ENCODE measurements at places on chromosomes 3 and 15. TPM values are rescaled to one million over a fixed set of nuclear protein-coding genes. Genes with fewer than 3 reads are reported as not detected.

- H3K4me1 ChIP-seq, result peaks cover 15% of the 10 kb centered on the region
- H3K4me3 ChIP-seq, result no peak overlapping the region
- no peak for DNase-seq
- H3K27me3 ChIP-seq, result no peaks in the 10 kb centered on the region
- H3K36me3 ChIP-seq, result no peaks in the 10 kb centered on the region
Measured at GRCh38 chr3:155549087-155549486, 195.8 kb downstream of the PLCH1 start.

GRCh38 chr3:44896440-44896839 is 22.0 kb downstream of the TGM4 start:
- no peak for DNase-seq
- H3K36me3 ChIP-seq, result no peaks in the 10 kb centered on the region
- peaks cover 21% of the 10 kb centered on the region for H3K4me1 ChIP-seq
- no peak overlapping the region for H3K27ac ChIP-seq
- no peaks in the 10 kb centered on the region for H3K27me3 ChIP-seq

- no peaks in the 10 kb centered on the region for H3K36me3 ChIP-seq
- no peak for DNase-seq
- H3K4me3 ChIP-seq, result no peak overlapping the region
- H3K27me3 ChIP-seq, result no peaks in the 10 kb centered on the region
- no peaks in the 10 kb centered on the region for H3K4me1 ChIP-seq
- H3K27ac ChIP-seq, result no peak overlapping the region
Measured at GRCh38 chr3:47536221-47536891, 22.8 kb upstream of the ELP6 start.

GRCh38 chr15:62769604-62770003 is 272.9 kb upstream of the TPM1 start:
- peak overlapping the region; percentile 55 for H3K27ac ChIP-seq
- no peak for DNase-seq
- no peak overlapping the region for H3K4me3 ChIP-seq
- H3K4me1 ChIP-seq, result peaks cover 26% of the 10 kb centered on the region

DNA sequence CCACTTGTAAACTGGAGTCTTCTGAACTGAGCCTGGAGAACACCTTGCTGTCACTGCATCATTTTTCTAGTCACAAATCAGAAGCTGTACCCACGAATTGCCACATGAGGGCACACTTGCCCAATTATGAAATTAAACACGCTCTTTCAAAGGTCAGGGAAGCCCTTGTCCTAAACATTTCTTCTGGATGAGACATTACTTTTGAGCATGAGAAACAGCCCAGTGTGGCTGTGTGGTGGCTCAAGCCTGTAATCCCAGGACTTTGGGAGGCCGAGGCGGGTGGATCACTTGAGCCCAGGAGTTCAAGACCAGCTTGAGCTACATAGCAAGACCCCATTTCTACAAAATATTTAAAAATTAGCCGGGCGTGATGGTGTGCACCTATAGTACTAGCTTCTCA is 27.5 kb upstream of the CFAP161 start:
- H3K4me1 ChIP-seq, result no peaks in the 10 kb centered on the region
- H3K4me3 ChIP-seq, result no peak overlapping the region
- DNase-seq, result peak; percentile 47
- H3K27me3 ChIP-seq, result peaks cover 3% of the 10 kb centered on the region
- H3K36me3 ChIP-seq, result no peaks in the 10 kb centered on the region

PRR23A gene
- total RNA-seq, result not detected

DNA sequence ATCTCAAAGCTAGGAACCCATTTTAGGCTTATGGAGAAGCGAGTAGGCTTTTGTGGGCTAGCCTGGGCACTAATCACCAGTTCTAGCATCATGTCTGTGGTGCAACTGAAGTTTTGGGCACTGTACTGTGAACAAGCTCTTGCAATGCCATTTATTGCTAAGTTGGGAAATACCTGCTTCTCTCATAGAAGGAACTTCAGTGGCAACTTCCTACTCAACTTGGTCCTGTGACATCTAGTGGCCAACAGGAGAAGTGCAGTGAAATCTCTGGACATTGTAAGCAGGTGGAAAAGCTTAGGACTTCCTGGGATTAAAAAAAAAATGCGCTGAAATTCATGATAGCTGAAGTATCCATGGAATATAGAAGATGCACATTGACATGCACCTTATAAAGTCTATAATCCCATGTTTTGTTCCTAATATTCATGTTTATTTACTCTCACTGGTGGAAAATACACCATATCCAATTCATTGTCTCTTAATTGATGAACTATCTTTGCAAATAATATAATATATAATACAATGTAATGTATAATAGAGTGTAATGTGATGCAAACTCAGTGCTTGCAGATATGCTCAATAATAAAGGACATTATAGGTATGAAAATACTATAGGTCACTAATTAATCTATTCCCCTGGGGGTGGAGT is 6.5 kb upstream of the ALDH1A3 start:
- H3K36me3 ChIP-seq, result no peaks in the 10 kb centered on the region
- H3K27ac ChIP-seq, result no peak overlapping the region
- no peaks in the 10 kb centered on the region for H3K4me1 ChIP-seq
- peaks cover 3% of the 10 kb centered on the region for H3K27me3 ChIP-seq

UCN2 gene
- 10.1 TPM for total RNA-seq

- H3K36me3 ChIP-seq, result peaks cover 3% of the 10 kb centered on the region
- peaks cover 5% of the 10 kb centered on the region for H3K4me1 ChIP-seq
- H3K27me3 ChIP-seq, result no peaks in the 10 kb centered on the region
Measured at GRCh38 chr3:44355362-44356033, 16.9 kb downstream of the TCAIM start.

DNA sequence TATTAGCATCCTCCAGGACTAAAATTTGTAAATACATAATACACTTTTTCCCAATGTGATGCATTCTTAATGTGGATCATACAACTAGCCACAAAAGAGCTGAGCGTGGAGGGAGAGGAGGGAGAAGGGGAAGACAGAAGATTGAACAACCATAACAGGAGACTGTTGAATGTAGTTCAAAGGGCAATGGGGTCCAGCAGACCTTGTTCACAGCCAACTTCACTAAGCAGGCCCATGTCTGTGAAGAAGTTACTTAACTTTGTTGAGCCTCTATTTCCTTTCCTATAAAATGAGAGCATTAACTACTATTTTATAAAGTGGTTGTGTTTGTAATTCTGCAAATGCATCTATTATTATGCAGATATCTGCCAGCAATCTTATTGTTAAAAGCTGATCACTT is 13.3 kb downstream of the NCEH1 start:
- H3K4me3 ChIP-seq, result no peak overlapping the region
- no peaks in the 10 kb centered on the region for H3K4me1 ChIP-seq
- DNase-seq, result no peak
- peaks cover 18% of the 10 kb centered on the region for H3K36me3 ChIP-seq
- H3K27ac ChIP-seq, result no peak overlapping the region

DNA sequence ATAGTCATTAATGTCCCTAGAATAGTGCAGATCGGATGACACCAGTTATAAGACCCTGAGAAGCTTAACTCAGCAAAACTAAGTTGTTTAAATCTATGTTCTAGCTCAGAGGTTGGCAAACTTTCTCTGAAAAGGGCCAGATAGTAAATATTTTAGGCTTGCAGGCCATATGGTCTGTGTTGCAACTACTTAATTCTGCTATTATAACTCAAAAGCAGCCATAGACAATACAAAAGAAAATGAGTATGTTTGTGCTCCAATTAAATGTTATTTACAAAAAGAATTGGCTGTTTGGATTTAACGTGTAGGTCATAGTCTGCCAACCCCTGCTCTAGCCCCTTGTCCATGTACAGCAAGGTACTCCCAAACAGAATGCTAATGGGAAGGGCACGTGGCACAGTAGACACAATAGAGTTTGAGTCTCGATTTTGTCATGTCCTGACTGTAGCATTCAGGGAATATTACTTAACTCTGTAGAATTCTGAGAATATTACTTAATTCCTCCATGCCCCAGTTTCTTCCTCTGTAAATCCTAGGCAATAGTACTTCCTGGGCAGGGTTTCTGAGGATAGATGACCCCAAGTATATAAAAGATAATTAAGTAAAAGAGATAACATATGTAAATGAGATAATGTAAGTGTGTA is 70.5 kb upstream of the ATP2C1 start:
- H3K4me3 ChIP-seq, result no peak overlapping the region
- DNase-seq, result no peak
- no peaks in the 10 kb centered on the region for H3K27me3 ChIP-seq
- H3K36me3 ChIP-seq, result no peaks in the 10 kb centered on the region
- no peak overlapping the region for H3K27ac ChIP-seq

- no peaks in the 10 kb centered on the region for H3K4me1 ChIP-seq
- no peak for DNase-seq
- no peak overlapping the region for H3K27ac ChIP-seq
- no peaks in the 10 kb centered on the region for H3K27me3 ChIP-seq
- H3K4me3 ChIP-seq, result no peak overlapping the region
Measured at GRCh38 chr3:145900056-145900829, 260.7 kb downstream of the PLOD2 start.

DNA sequence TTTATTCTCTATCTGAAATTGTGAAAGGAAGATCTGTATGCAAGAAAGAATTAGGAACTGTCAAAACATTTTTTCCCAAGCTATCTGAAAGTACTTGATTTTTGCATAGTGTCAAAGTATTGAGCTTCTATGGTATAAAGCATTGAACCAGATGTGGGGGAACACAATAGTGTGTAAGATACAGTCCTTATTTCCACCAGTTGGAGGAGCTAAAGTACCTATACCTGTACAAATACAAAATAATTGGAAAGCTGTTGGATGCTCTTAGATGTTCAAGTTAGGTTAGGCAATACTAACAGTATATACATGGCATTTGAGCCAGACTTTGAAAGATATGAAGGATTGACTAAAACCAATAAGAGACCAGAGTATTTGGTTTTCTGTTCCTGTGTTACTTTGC is 148.4 kb downstream of the B3GALNT1 start:
- H3K27me3 ChIP-seq, result 0 out of 2 replicates have a peak, but pooled peaks cover 4% of the 10 kb centered on the region
- no peak overlapping the region for H3K27ac ChIP-seq
- H3K4me1 ChIP-seq, result no peaks in the 10 kb centered on the region
- H3K36me3 ChIP-seq, result no peaks in the 10 kb centered on the region

- DNase-seq, result no peak
- no peak overlapping the region for H3K27ac ChIP-seq
- H3K27me3 ChIP-seq, result no peaks in the 10 kb centered on the region
- peaks cover 56% of the 10 kb centered on the region for H3K36me3 ChIP-seq
- H3K4me3 ChIP-seq, result no peak overlapping the region
Measured at GRCh38 chr3:153165261-153165681, 3.2 kb downstream of the RAP2B start.

HGD gene
- total RNA-seq, result not detected

DNA sequence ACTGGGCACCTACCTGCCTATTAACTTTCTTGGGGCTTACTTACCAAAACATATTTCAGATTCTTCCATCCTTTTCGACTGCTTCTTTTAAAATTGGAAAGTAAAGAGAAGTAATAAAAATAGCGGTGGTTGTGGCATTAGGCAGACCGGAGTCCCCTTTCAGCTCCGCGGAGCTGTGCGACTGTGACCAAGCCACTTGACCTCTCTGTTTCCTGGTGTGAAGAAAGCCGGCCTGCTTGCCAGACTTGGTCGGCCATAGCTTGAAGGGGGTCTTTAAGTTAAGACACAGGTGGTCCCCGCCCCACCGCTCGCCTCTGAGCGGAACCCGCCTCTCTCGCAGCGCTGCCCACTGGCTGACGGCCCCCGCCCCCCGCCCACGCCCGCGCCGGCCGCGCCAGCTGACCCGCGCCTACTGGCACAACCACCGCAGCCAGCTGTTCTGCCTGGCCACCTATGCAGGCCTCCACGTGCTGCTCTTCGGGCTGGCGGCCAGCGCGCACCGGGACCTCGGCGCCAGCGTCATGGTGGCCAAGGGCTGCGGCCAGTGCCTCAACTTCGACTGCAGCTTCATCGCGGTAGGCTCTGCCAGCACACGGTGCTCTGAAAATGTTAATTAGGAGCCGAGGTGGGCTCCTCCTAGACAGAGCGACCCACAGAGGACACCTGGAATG is 18.3 kb downstream of the NOX5 start:
- no peaks in the 10 kb centered on the region for H3K36me3 ChIP-seq
- H3K27me3 ChIP-seq, result peaks cover 7% of the 10 kb centered on the region
- no peak for DNase-seq
- peaks cover 10% of the 10 kb centered on the region for H3K4me1 ChIP-seq
- H3K27ac ChIP-seq, result no peak overlapping the region

RASA2 gene
- 16.3 TPM for total RNA-seq

- H3K27ac ChIP-seq, result no peak overlapping the region
- H3K36me3 ChIP-seq, result peaks cover 3% of the 10 kb centered on the region
- H3K27me3 ChIP-seq, result no peaks in the 10 kb centered on the region
- H3K4me3 ChIP-seq, result peak overlapping the region; percentile 68
Measured at GRCh38 chr3:72847282-72847681, 963 bp downstream of the SHQ1 start.

DNA sequence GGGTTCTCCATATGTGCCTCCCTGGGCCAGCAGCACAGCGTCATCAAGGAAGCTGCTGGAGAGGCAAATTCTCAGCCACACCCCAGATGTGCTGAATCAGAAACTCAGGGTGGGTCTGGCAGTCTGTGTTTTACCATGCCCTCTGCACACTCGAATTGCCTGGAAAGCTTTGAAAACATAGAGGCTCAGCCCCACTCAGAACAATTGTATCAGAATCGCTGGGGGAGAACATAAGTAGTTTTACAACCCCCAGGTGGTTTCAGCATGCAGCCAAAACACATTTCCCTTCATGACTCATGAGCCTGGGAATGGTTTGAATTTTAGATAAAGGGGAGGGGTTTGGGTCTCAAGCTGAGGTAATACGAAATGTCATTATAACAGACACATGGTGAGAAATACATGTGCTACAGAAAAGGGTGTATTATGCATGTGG is 9.6 kb downstream of the TGM4 start:
- no peaks in the 10 kb centered on the region for H3K27me3 ChIP-seq
- peaks cover 51% of the 10 kb centered on the region for H3K4me1 ChIP-seq
- no peak overlapping the region for H3K4me3 ChIP-seq
- peak; percentile 80 for DNase-seq
- H3K36me3 ChIP-seq, result no peaks in the 10 kb centered on the region

- H3K4me1 ChIP-seq, result no peaks in the 10 kb centered on the region
- H3K27me3 ChIP-seq, result no peaks in the 10 kb centered on the region
- H3K36me3 ChIP-seq, result no peaks in the 10 kb centered on the region
Measured at GRCh38 chr15:100171411-100171810, 170.4 kb downstream of the ADAMTS17 start.

LRRC31 gene
- not detected for total RNA-seq

DNA sequence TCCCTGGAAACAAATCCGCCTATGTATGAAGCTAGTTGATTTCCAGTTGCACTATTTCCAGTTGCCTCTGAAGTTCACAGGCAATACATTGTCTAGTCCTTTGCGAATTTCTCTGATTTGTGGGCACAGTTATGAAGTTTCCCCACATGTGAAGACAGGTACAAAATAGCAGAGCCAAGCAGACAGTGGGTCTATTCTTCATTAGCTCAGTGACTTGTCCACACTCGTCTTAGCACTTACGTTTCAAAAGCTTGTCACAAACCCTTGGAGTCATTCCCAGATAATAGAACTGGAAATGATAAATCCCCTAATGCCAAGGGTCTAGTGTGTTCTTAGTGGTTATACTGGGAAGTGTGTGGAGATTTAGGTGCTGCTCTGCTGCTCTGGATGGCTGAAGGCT is 14.5 kb downstream of the SRPRB start:
- H3K27me3 ChIP-seq, result no peaks in the 10 kb centered on the region
- H3K36me3 ChIP-seq, result peaks cover 73% of the 10 kb centered on the region
- H3K4me1 ChIP-seq, result peaks cover 7% of the 10 kb centered on the region
- H3K27ac ChIP-seq, result no peak overlapping the region

Data from SJSA1 (cell line).